H54 (cell line): ENCODE measurements at places on chromosomes 3 and 15.

- DNase-seq = no peak
These were observed 281.7 kb downstream of the EFHB start for GRCh38 chr3:19652336-19652735.

GRCh38 chr15:22887157-22887951 is 48.9 kb downstream of the NIPA2 start:
- DNase-seq = peak; percentile 35

DNA sequence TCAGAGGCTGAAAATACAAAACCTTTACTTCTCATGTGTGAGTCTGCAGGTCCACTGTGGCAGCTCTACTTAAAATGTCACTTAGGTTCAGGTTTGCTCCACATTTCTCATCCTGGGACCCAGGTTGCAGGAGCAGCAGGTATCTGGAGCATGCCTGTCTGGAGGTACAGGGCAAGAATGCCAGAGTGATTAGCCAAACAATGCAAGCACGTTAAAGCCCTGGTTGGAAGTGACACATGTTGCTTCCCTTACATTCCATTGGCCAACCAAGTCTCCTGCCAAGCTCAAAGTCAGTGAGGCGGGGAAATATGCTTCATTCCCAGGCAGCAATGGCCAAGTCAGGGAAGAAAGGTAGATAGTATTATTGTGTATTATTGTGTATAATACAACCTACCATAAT is 76.8 kb upstream of the ARL6 start:
- no peak for DNase-seq

GRCh38 chr3:50454481-50455070 is 48.9 kb downstream of the CACNA2D2 start:
- no peak for DNase-seq
